RCC 7860 (cell line): ENCODE measurements at places on chromosomes 3 and 15.

- peak; percentile 15 for DNase-seq
These were observed 61.6 kb downstream of the TPRG1 start for GRCh38 chr3:189233225-189233858.

- no peak for DNase-seq
These were observed 55.4 kb downstream of the AGBL1 start for GRCh38 chr15:86135041-86135440.

GRCh38 chr3:36904641-36905040 is 40.2 kb downstream of the TRANK1 start:
- DNase-seq: no peak

DNA sequence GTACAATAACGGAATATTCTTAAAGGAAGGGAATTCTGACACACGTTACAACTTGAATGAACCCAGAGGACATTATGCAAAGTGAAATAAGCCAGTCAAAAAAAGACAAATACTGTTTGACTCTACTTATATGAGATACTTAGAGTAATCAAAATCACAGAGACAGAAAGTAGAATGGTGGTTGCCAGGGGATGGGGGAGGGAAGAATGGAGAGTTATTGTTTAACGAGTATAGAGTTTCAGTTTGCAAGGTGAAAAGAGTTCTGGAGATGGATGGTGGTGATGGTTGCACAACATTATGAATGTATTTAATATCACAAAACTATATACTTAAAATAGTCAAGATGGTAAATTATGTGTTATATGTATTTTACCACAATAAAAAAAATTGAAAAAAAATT is 112.9 kb upstream of the ARHGEF3 start:
- DNase-seq: no peak

GRCh38 chr3:28406241-28406640 is 57.6 kb upstream of the AZI2 start:
- DNase-seq: no peak

- DNase-seq: no peak
These were observed 36.0 kb upstream of the ZMAT3 start for GRCh38 chr3:179107617-179108016.

GRCh38 chr3:126696701-126697267 is 7.3 kb upstream of the CHCHD6 start:
- no peak for DNase-seq

DNA sequence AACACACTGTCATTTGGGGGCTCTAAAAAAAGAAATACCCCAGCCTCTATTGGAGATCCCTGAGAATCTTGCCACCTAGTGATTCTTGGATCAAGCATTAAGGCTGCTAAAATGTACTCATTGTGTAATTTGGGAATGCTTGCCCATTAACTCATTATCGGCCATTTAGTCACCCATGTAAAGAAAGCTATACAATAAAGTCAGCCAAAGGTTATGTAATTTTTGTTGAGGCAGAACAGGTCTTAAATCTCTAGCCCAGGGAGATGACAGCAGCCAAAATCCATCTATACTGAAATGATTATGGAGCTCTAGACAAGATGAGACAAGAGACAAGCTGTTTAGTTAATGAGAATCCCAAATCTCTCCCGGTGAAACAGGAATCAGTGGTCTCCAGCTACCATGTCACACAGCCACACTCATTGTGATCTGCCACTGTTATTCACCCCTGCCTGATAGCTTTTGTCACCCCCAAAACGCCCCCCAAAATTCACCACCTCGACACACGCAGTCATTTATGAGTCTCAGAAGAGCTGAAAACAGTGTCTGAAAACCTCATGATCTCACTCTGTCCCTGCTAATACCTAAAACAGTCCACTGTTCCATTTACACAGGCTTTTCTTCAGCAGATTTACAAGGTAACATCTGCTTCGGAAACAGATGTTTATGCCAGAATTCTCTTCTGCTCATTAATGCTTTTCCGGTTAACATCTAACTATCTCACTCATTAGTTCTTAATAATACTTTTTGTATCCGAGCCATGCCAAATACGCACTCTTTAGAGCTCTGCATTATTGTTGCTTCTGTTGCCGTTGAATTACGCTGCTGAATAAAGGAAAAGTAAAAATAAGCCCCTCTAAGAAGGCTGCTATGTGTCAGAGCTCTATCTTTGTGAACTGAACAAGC is 138.5 kb downstream of the RORA start:
- DNase-seq: no peak

GRCh38 chr15:59543721-59544547 is 67.6 kb upstream of the GCNT3 start:
- DNase-seq: no peak

DNA sequence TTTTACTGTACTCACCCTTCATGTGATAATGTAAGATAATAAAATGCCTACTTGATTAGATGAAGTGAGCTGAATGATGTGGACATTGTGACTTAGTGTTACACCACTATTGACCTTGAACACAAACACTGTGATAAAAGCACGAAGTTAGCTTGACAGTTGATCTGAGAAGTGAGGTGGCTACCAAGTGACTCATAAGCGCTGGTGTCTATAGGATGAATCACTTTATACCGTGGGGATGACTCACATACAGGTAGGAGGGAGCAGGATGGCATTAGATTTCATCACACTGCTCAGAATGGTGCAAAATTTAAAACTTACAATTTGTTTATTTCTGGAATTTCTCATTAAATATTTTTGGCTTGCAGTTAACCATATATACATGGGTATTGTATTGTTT is 174.7 kb upstream of the CNTN3 start:
- no peak for DNase-seq

GRCh38 chr3:112604536-112604935 is 36.4 kb downstream of the CCDC80 start:
- DNase-seq: no peak

- no peak for DNase-seq
These were observed 591.7 kb upstream of the ZNF717 start for GRCh38 chr3:76377074-76377473.

GRCh38 chr3:152556731-152557254 is 278.1 kb upstream of the P2RY1 start:
- no peak for DNase-seq

DNA sequence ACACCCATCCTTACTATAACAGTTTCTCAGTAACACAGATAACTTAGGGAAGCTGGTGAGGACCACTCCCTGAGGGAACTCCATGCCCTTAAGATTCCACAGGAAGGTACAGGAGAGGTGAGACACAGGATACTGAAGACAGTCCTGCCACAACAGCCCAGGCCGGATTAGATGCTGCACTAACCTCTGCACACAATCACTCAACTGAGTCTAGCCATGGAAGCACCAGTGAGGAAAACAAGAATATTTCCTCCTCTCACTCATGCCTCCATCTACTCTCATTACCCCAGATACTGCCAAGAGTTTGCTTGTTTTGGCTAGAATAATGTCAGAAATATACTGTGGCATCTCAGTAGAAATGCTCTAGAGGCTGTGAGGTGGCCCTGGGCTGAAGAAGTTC is 3.7 kb downstream of the ANO10 start:
- DNase-seq: no peak

GRCh38 chr3:26587571-26587970 is 35.0 kb upstream of the LRRC3B start:
- DNase-seq: no peak

GRCh38 chr3:188397766-188398705 is 244.1 kb downstream of the LPP start:
- no peak for DNase-seq

DNA sequence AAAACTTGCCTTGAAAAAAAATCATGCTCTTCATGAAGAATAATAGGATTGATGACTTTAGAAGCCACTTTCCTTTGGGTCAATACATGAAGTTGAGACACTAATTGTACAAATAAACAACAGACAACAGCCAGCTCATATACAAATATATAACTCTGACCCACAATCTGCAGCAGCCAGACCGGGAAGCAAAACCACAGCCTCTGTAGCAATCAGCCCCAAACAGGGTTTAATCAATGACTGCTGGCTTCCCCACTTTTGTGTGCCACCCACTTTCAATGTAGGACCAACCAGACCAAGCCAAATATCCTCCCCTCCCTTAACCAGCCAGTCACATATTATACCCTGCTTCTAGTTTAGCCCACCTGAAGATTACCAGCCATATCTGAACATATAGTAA is 39.0 kb downstream of the IFT57 start:
- no peak for DNase-seq

DNA sequence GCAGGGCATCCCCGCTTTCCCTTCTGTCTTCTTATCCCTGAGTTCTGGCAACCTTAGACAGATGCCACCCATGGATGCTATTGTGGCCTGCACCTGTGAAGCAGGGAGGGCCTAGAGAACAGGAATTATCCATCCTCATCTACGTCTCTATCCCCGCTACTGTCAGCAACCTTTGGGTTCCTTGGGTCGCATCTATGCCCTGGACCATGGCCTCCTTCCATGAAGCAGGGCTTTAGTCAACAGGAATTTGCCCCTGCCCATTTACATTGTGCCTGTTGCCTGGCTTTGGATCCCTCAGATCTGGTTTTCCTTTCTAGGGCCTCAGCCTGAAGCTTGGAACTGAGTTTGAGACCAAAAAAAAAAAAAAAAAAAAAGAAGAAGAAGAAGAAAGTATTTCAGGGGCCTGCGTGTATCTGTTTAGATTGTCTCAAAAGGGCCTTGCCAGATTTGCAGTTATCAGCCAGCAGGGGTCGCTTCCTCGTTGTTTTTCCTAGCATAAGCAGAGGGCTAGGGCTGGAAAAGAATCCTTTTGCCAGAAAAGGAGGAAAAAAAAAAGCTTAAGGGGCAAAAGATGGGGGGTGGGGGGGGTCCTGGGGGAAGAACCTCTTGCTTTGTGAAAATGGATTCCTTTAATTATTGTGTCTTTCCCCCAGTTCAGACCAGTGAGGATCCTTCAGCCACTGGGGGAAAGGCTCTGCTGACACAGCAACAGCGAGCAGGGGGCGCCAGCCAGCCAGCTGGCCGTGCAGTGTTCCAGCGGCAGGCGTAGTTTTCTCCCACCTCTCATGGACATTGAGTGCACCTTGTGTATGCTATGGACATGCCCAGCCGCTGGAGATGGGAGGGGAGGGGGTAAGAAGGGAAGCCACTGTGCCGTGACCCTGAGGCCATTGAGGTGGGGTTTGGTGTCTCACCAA is 65.7 kb upstream of the ALDH1L1 start:
- DNase-seq: no peak

GRCh38 chr3:195865752-195866151 is 42.6 kb downstream of the TNK2 start:
- DNase-seq: no peak

- DNase-seq: no peak
These were observed 123.5 kb downstream of the SLCO3A1 start for GRCh38 chr15:91976966-91977365.

DNA sequence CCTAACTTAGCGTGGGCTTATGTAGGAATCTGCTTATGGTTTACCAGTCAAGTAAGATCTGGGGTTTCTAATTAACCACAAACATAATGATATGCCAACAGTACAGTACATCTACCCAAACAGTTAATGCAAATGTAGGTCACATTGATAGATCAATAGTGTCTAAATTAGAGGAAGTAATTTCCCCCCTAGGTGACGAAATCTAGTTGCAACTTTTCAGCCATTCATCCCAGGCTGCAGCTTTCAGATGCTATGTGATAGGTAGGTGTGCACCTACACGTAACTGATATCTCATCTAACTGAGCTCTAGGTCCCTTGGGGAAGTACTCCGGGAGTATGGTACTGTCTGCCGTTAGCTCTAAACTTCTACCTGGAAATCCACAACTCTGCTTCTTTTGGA is 57.2 kb downstream of the CRTC3 start:
- DNase-seq: no peak

DNA sequence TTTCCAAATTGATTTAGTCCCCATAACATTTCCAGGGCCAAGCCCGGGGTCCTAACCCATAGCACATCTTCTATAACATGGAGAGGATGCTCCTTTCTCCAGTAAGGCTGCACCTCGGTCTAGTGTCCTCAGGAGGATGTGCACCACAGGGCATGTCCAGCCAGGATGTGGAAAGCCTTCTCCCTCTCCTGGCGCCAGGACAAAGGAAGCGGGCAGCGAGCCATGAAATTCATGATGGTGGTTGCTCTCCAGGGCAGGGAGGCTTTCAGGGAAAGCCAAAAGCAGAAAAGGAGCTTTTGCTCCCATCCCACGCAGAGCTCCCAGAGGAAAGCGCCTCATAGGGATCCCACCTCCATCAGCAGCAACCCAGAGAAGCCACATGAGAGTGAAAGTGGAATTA is 220.0 kb downstream of the ADAMTSL3 start:
- no peak for DNase-seq

DNA sequence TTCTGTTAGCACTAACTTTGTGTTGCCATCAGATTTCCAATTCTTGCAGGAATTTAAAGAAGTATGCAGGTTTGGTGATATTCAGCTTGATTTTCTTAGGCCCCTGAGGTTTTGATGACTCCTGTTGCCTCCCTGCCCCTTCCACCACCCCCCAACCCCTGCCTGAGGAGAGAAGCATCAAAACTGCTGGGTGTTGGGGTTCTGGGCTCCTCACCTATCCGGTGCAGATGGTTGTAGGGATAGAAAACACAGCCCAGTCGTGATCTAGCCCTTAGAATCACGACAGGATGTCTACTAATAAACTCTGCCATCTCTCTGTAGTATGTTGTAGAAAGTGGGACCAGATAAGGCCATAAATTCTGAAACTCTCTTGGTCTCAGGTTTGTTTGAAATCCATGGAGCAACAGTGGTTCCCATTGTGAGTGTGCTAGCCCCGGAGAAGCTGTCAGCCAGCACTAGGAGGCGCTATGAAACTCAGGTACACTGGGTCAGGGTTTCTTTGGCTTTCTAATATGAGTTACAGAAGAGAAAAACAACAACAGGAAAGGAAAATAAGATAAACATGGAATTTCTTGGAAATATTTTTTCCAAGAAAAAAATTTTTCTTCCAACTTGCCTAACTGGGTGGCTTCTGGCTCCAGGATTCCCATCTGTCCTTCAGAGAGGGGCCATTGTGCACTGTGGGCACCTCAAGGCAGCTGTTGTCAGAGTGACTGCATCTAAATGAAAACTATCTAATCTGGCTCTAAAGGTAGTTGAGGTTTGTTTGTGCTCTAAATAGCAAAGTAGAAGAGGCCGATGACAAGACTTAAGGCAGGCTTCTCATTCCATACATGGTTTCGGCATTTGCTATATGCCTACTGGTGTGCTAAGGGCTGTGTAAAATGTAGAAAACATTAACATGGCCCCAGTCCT is 8.7 kb downstream of the SRP14 start:
- DNase-seq: no peak

GRCh38 chr15:75131269-75131643 is 70.4 kb upstream of the C15orf39 start:
- DNase-seq: no peak

- no peak for DNase-seq
These were observed 20.5 kb downstream of the RBP2 start for GRCh38 chr3:139455855-139456254.

DNA sequence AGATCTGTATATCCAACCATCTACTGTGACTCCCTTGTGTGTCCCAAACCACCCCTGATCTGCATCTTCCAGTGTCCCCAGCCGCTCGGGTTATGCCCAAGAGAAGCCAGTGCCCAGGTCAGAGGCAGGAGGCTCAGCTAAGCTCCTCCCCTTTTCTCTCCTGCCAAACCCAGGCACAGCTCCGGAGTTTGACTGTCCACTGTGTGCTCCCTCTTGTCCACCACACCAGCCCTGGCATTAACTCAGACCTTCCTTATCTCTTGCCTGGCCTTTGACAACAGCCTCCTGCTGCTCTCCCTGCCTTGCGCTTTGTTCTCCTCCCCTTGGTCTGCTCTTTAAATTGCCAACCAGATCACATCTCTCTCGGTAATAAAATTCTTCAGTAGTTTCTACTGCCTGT is 39.3 kb downstream of the DGKG start:
- DNase-seq: no peak

GRCh38 chr3:31882431-31882830 is 98.6 kb downstream of the OSBPL10 start:
- DNase-seq: no peak

- DNase-seq: no peak
These were observed 848 bp downstream of the NCEH1 start for GRCh38 chr3:172709774-172710663.
